Placental pericyte (primary cell): ENCODE measurements at places on chromosomes 11 and 22. TPM values are rescaled to one million over a fixed set of nuclear protein-coding genes. Genes with fewer than 3 reads are reported as not detected.

UBQLN3 gene
- total RNA-seq = under 0.01 TPM in 1 of 2 replicates, not detected in the other

C11orf21 gene
- not detected in 2 replicates for total RNA-seq

GLYATL2 gene
- total RNA-seq = not detected in 2 replicates

ME3 gene
- 9.6 and 36.1 TPM in 2 replicates for total RNA-seq

TMEM151A gene
- total RNA-seq = 0.88 TPM in 1 of 2 replicates, not detected in the other

CHID1 gene
- 49.0 and 71.1 TPM in 2 replicates for total RNA-seq

OR6Q1 gene
- not detected in 2 replicates for total RNA-seq

RASL10A gene
- not detected in 2 replicates for total RNA-seq

OR8D4 gene
- total RNA-seq = not detected in 2 replicates

TMEM191C gene
- 0.88 and 3.6 TPM in 2 replicates for total RNA-seq

ABCG4 gene
- total RNA-seq = 0.66 TPM in 1 of 2 replicates, not detected in the other

YDJC gene
- 21.0 and 44.0 TPM in 2 replicates for total RNA-seq

ALDH3B2 gene
- not detected in 2 replicates for total RNA-seq

TEX54 gene
- total RNA-seq = not detected in 2 replicates

OR2AT4 gene
- total RNA-seq = not detected in 2 replicates
